ENCODE measurements at places on chromosomes 7 and 10.

DNA sequence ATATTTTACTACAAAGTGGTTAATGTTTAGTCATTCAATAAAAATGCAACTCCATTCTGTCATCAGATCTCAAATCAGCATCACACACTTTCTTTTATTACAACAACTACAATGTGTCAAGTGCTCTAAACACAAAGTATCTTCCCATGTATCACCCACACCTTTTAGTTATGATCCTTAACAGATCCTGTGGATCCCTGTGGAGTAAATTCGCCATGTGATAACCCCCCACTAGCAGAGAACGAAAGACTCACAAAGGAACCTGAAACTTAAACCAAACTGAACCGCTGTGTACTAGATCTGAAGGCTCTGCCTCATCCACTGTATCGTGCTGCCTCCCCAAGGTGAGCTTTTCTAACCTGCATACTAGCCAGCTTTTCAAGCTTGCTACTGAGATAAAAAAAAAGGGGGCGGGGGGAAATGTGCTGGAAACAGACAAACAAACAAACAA lies 1.7 kb downstream of the DPY19L1 start:
- DNase-seq = peak; percentile 1

DNA sequence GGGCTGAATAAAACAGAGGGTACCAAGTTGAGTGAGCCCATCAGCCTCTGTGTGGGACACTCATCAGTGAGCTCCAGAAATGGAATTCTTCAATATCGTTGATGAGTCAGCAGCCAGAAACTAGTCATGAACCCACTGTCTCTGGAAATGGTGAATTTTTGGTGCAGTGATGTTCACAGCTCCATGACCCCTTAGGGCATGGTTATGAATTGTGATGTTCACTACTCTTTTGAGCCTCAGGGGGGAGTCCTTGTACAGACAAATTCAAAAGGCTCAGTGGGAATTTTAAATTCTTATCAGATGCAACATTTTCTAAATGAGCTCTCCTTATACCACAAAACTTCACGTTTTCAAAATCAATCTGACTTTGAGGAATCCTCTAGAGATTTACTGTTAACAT lies 335.7 kb downstream of the PHTF2 start:
- no peak for DNase-seq

DNA sequence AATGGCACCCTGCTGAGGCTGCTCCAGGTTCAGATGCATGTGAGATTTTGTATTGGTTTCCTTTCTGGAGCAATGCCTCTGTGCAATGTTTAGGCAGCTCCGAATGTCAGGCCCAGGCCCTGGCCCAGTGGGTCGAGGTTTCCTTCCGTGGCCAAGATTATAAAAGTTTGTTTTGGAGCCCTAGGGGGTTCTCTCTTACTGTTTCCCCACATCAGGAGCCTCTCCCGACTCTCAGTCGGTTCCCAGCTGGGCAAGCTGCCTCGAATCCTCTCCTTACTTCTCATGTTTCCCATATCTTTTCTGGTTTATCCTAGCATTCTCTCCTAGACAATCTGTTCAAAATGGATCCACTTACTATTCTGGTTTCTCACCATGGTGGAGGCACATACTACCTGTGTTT lies 11.0 kb downstream of the TMEM140 start:
- DNase-seq = no peak

DNA sequence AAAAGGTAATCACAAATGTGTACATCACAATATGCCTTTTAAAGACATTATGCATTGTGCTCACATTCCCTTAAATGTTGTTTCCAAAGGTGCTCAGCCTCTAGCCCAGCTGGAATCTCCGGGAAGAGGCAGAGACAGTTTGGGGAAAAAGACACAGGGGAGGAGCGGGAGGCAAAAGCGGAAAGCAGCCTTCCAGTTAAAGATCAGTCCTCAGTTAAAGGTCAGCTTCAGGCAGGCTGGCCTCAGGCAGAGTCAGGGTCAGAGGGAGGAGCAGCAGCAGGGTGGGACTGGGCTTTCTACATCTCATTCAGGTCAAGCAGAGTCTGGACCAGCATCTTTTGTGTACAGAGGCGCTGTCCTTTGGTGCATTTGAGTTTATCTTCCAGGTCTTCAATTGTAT lies 18.6 kb downstream of the ST7 start:
- no peak for DNase-seq

- no peak for DNase-seq
Observed at GRCh38 chr7:33805630-33806233, 99.6 kb upstream of the BMPER start.

GRCh38 chr7:141999058-141999623 lies 3.5 kb downstream of the MGAM start:
- no peak for DNase-seq

DNA sequence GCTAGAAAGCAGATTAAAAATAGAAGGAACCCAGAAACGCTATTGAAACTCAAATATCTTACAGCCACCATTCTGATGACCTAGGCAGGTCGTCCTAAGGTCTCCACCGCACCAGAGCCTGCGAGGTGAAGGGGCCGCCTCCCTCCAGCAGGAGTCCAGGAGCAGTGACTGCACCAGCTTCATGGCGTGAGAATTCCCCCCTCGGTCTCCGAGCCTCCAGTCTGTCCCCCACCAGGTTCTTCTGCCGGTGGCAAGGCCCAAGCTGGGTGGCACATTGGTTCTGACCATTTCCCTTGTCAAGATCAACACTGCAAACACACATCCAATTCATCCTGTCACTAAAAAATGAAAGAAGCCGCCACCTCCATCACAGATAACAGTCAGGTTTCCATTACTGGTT lies 98.7 kb downstream of the DIP2C start:
- DNase-seq = no peak

GRCh38 chr10:113446739-113447138 lies 106.1 kb upstream of the HABP2 start:
- DNase-seq = no peak

GRCh38 chr7:13014011-13014410 lies 326.6 kb downstream of the ARL4A start:
- no peak for DNase-seq

GRCh38 chr7:1669064-1669951 lies 769 bp upstream of the ELFN1 start:
- no peak for DNase-seq

GRCh38 chr7:95608359-95609173 lies 12.2 kb upstream of the PDK4 start:
- DNase-seq = no peak

DNA sequence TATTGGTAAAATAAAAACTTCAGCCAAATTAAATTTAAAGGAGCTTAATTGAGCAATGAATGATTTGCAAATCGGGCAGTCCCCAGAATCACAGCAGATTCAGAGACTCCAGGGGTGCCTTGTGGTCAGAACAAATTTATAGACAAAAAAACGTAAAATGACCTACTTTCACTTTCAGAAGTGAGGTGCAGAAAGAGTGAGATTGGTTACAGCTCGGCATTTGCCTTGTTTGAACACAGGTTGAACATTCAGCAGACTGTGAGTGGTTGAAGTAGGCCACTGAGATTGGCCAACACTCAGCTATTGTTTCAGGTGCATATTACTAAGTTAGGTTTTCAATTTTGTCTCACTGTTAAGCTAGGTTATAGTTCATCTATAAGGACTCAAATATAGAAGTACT lies 153.4 kb downstream of the BICC1 start:
- DNase-seq = no peak

- DNase-seq = no peak
Observed at GRCh38 chr10:30986053-30986555, 45.6 kb downstream of the ZNF438 start.

- DNase-seq = no peak
Observed at GRCh38 chr10:43238462-43238861, 28.4 kb downstream of the RASGEF1A start.

GRCh38 chr10:97069576-97070362 lies 116.0 kb downstream of the SLIT1 start:
- peak; percentile 30 for DNase-seq

DNA sequence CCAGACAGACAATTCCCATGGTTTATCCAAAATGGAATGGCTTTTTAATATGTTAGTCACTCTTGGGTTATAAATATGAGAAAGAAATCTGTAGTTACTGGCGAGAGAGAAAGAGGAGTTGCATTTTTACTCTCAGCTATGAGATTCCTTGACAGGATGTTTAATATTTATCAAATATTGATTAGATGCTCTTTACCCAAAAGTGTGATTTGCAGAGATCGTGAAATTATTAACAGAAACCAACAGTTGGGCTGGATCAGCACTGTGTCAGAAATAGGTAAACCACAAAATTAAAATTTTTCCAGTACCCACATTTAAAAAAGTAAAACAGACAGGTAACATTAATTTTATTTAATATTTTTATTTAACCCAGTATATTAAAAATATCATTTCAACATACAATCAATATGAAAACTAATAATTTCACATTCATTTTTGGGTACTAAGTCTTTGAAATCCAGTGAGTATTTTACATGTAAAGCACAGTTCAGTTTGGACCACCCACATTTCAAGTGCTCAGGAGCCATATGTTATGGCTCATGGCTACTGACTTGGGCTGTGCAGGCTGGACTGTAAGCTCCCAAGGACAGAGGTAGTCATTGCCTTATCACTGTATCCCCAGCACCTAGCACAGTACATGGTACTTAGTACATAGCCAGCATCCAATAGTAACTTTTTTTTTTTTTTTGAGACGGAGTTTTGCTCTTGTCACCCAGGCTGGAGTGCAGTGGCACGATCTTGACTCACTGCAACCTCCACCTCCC lies 42.5 kb downstream of the KLHDC10 start:
- no peak for DNase-seq

DNA sequence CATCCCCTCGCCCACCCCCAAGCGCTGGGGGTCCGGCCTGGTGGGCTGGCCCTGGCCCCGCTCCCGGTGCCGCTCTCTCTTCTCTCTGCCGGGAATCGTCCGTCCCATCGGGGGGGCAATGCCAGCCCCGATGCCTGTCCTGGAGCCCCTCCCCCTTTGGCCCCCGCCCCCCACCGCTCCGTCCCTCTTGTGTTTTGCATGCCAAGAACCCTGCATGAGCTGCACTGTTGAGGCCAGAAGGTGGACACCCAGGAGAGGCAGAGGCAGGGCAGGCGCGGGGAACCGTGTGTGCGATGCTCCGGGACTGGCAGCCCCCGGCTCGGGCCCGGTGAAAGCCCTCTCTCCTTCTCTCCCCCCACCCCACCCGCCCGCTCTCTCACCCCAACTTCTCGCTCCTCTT lies 22.1 kb upstream of the HSPB1 start:
- DNase-seq = no peak

DNA sequence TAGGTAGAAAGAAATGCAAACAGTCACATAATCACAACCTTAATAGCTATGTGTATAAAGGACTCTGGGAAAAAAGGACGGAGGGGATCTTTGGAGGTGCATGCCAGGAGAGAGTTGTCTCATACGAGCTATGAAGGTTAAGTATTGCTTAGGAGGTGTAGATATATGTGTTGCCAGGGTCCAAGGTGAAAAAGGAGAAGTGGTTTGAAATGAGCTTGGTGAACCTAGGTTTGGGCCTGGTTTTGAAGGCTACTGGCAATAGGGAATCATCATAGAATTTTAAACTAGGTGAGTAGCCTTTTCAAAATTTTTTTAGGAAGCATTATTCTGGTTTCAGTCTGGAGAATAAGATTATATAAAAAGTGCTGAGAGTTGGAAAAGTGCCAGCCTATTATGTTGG lies 336.8 kb downstream of the AUTS2 start:
- DNase-seq = no peak

- no peak for DNase-seq
Observed at GRCh38 chr10:132099389-132100090, 33.8 kb downstream of the JAKMIP3 start.

GRCh38 chr7:155980841-155981240 lies 168.6 kb upstream of the SHH start:
- DNase-seq = no peak

DNA sequence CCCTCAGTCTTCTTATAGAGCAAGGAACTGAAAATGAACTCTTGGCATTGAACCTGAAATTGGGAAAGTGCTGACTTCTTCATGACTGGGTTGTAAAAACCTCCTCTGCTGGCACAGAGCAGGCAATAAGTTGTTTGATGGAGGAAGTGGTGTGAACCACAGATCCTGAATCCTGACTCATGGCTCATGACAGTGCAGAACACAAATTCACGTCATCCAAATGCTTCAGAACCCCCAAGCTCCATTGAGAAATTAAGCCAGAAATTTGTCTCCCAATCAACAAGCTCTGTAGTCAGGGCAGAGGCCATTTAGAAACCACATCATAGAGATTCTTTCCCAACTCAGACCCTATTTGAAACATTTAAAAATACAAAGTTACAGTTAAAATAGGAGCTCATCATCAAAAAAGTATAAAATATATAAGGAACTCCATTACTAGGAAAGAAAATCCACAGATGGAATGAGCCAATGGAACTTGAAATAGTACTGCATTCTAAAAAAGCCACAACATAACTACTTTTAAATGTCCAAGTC lies 10.3 kb upstream of the STK17A start:
- DNase-seq = peak; percentile 11

- DNase-seq = no peak
Observed at GRCh38 chr7:150406312-150406566, 27.1 kb downstream of the ZNF775 start.

- no peak for DNase-seq
Observed at GRCh38 chr10:15472431-15473395, 101.6 kb upstream of the FAM171A1 start.

DNA sequence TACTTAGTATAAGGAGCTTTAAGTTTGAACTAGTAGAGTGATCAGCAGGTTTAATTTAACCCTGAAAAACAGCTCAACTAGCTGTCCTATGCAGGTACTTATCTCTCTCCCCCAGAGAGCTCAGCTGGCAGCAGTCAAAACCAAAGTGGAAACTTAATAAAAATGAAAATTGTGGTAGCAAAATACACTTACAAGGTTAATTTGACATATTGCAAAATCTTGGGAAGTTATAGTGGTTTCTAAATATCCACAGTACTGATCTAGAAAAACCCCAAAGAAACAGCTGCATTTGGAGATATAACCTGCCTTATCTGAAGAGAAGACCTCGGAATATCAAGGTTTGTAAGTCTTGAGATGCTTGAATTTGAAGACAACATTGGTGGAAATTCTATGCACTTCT lies 269.2 kb downstream of the RNLS start:
- DNase-seq = no peak

- DNase-seq = no peak
Observed at GRCh38 chr10:58543141-58543540, 30.5 kb downstream of the BICC1 start.

DNA sequence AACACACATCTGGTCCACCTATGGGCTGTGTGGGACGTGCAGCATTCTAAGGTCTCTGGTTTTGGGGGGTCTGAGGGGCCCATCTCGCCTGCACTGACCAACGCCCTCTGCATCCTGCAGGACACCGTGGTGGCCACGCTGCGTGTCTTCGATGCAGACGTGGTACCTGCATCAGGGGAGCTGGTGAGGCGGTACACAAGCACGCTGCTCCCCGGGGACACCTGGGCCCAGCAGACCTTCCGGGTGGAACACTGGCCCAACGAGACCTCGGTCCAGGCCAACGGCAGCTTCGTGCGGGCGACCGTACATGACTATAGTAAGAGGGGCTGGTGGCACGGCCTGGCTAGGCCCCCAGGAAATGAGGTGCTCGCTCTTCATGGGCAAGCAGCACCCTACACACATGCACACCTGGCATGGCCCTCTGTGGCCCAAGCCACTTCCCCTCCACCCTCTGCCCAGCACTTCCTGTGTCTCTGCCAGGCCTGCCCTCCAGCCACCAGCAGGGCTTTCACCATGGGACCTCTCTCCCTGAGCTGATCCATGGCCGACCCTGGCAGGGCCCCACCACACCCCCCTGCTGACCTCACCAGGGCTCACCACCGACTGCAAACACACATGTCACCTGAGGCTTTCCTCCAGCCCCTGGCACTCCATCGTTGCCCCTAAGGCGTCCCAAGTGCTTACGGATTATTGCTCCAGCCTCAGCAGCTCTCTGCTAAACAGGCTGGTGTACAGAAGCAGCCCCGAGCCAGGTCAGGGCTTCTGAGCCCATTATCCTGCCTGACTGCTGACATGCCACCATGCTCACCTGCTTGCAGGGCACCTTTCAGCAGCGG lies 29.6 kb downstream of the RET start:
- no peak for DNase-seq

Measured in stimulated activated naive CD4-positive, alpha-beta T cell treated with Interleukin-2 at 50 U/mL for 16 hours (primary cell).